ENCODE measurements at places on chromosomes 11 and 22.

GRCh38 chr11:34451053-34451452, 12.3 kb downstream of the CAT start:
- peak; percentile 66 for DNase-seq

DNA sequence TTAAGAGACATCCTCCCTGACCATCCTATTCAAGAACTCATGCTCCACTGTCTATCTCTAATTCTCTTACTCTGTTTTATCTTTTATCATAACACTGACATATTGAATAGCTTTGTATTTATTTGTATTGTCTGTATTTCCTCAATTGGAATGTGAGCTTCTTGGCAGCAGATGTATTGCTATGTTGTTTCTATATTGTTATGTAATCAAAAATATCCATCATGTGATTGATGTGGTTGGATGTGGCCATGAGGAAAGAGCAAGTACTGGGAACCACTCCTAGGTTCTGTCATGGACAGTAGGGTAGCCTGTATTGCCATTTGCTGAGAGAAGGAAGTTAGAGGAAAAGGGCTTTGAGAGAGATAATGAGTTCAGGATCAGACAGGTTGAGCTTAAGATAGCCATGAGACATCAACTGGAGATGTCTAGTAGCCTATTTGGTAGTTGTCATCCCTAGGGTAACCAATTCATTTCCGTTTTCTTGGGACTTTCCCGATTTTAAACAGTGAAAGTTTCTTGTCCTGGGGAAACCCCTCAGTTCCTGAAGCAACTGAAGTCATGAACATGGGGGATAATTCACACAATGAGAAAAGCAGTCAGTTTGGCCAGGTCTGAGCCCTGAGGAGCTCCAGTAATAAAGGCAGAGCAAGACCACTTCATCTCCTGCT, 404.5 kb downstream of the INSC start:
- DNase-seq = peak; percentile 29

- no peak for DNase-seq
Observed at GRCh38 chr22:38906052-38906451, 34.0 kb upstream of the CBX6 start.

- DNase-seq = no peak
Observed at GRCh38 chr22:48343461-48343860, 1484.2 kb downstream of the BRD1 start.

DNA sequence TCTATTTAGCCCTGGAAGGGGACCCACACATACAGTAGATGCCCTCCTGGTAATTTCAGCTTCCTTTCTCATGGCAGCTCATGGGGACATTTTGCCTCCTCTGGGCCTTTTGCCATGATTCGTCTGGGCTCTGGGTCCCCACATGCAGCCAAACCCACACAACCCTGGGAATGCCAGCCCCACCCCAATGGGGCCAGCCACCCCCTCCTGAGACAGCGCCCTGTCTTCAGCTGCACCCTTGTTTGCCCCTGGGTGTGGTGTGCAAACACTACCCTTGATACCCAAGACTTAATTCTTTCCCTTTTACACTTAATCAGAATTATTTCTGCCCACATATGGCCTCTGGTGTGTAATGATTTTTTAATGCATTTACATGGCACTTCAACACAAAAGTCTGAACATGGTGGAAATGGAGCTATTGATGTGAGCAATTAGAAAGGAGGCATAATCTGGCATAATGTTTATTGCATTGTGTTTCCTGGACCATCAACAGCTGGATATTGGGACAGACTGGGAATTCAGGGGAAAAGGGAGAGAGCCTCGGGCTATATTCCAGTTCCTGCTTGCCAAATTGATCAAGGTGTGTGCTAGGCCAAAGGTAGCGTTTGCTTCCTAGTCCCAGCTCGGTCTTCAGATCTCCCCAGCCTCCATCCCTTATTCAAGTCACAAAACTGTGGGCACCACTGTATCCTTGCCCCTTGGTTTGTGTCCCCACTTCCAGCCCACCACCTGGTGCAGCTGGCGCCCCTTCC, 85.0 kb upstream of the ANO1 start:
- no peak for DNase-seq

DNA sequence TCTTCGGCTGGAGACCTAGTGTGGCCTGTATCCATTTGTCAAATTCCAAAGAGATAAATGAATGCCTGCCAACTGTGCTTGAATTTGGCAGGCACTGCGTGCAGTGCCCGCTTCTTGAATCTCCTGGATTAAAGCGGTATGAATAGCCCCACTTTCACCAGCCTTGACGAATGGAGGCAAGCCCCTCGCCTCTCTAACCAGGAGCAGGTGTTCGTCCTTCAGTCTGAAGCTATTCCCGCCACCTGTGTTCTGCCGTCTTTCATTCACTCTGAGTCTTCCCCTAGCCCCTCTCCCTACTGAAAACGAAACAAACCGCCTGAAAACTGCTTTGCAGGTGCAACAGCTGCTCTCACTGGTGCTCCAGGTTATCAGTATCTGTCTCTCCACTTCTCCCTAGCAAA, 11.2 kb downstream of the NLRP14 start:
- no peak for DNase-seq

- peak; percentile 71 for DNase-seq
Observed at GRCh38 chr11:129950101-129951091, 52.2 kb downstream of the PRDM10 start.

DNA sequence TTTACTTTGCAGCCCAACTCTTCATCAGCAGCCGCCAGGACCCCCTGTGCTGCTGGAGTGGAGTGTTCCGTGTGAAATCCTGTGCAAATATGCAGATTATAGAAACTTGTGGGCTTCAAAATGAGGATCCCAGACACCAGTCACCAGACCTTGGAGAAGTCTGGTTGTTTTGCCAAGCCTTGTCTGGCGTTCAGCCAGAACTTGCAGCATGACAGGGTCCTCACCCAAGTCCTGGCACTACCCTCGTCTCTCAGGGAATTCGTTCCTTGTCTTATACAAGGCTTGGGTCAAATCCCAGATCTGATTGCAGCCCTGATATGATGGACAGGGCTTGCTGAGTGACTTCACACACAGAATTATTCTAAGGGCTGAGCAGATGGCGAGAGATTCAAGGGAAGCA, 18.9 kb downstream of the SHISAL1 start:
- no peak for DNase-seq
